ENCODE measurements at places on chromosomes 4 and X.
A peak's percentile ranks its signal among the peaks of the same experiment; 100 is the strongest.

- peak; percentile 85 for DNase-seq
Measured at GRCh38 chrX:155888139-155888538, 7.0 kb downstream of the VAMP7 start.

DNA sequence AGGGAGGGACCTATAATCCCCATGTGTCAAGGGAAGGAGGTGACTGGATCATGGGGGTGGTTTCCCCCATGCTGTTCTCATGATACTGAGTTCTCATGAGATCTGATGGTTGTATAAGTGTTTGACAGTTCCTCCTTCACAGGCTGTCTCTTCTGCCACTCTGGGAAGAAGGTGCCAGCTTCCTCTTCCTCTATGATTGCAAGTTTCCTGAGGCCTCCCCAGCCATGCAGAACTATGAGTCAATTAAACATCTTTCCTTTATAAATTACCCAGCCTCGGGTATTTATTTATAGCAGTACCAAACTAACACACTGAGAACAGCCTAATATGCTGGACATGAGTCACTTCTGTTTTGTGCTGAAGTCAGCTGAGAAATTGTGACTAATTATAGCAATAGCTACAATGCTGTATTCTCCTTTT is 656.9 kb upstream of the CPEB2 start:
- peak; percentile 75 for DNase-seq

DNA sequence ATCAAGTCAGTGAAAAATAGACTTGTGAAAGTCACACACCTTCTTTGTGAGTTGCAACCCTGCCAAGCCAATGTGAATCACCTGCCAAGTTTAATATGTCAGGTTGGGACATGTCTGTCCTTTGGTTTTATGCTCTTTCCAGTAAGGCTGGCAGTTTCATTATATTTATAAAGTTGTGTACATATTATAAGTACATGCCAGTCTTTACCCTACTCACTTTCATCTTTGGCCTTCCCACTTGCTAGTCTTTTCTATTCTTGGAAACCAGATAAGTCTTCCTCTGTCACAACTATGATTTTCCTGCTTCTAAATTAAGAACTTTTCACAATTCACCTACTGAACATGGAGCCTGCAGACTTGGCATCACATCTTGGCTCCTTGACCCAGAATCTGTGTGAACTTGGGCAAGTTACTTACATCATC is 680.7 kb upstream of the BOD1L1 start:
- DNase-seq, result no peak

- no peak for DNase-seq
Measured at GRCh38 chrX:69503228-69503781, 821 bp upstream of the NALF2 start.

GRCh38 chr4:5448221-5448620 is 260.1 kb downstream of the EVC2 start:
- DNase-seq, result no peak

DNA sequence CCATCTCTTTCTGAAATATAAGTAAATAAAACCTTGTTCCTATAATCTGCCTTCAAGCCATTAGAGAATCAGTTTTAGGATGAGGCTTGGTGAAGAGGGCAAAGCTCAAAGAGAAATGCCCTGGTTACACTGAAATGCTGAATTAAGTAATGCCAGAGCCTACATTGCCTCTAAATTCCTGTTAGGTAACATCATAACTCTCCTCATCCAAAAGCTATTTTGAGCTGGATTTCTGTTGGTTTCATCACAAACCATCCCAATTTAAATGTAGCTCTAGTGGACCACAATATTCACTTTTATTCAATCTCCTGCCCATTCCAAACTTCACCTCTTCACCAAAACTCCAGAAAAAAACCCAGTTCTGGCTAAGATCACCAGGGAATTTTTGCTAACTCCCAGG is 1319.7 kb upstream of the TENM3 start:
- DNase-seq, result peak; percentile 49

- no peak for DNase-seq
Measured at GRCh38 chrX:133575501-133576136, 160.3 kb upstream of the GPC4 start.

- DNase-seq, result peak; percentile 99
Measured at GRCh38 chr4:113468165-113469022, 293.1 kb downstream of the CAMK2D start.

DNA sequence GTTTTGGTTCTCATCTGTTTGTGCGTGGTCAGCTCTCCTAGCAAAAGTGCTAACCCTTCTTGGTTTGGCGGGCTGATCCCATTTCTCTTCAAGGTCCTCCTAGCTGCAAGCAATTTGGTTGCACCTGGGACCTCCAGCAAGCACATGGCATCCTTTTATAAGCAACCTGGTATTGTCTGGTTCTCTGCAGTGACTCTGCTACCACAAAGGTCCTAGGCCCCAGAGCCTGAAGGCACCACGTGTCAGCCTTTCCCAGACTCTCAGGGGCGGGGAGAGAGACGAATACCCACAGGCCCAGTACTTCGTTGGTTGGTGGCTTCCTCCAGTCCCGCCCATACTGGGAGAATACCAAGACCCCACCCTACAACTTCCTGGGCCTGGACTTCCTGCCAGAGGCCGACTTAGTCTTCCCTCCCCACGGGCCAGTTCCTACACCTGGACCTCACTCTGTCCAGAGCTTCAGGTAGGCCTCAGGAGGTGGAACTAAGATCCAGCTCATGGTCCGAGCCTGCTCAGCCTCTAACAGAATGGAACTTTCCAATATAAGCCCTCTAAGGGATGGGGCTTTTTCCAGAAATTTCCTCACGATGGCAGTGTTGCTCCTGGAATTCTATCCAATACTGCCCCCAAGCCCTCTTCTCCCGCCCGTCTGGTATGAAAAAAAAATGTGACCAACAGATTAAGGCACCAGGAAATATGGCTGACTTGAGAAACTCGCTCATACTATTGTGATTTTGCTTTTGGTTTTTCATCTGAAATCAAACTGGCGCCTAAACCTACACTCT is 192.5 kb upstream of the STK26 start:
- DNase-seq, result peak; percentile 71

DNA sequence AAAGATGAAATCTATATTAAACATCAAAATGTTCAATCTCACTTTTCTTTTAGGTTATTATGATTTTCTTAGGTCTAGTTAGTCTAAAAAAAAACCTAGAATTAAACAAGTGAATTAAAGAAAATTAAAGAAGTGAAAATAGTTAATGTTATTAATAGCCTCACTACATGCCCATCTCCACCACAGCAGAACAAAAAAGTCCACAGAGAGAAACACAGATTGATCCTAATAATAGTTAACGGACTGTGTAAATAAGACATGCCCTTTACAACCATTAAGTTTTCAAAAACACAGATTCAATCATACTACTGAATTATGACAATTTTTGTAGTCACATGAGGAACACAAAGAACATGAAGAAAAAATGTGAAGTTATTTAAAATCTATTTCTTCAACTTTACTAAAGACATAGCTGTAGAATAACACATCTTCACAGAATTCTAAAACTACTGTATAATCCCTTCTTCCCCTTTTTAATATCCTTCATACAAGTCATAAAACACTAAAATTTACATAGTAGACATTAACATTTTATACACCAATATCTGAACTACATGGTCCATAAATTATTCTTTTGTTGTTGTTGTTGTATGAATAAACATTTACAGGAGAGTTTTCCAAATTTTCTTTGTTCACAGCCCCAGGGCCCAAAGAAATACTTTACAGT is 15.3 kb downstream of the HELQ start:
- DNase-seq, result no peak

GRCh38 chr4:13656569-13657405 is 29.3 kb upstream of the BOD1L1 start:
- DNase-seq, result peak; percentile 73

DNA sequence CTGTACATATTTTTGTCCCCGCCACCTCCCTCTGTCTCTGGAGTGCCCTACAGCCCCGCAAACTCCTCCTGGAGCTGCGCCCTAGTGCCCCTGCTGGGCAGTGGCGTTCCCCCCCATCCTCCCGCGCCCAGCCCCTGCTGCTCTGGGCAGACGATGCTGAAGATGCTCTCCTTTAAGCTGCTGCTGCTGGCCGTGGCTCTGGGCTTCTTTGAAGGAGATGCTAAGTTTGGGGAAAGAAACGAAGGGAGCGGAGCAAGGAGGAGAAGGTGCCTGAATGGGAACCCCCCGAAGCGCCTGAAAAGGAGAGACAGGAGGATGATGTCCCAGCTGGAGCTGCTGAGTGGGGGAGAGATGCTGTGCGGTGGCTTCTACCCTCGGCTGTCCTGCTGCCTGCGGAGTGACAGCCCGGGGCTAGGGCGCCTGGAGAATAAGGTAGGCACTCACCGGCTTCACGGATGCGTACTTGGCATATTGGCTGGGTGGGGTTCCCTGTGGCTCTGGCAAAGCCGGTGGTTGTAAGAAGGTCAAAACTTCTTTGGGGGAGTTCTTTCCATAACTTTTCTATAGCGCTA is 653 bp downstream of the HHIP start:
- peak; percentile 56 for DNase-seq

GRCh38 chr4:131081069-131081468 is 1985.1 kb downstream of the C4orf33 start:
- DNase-seq, result no peak

DNA sequence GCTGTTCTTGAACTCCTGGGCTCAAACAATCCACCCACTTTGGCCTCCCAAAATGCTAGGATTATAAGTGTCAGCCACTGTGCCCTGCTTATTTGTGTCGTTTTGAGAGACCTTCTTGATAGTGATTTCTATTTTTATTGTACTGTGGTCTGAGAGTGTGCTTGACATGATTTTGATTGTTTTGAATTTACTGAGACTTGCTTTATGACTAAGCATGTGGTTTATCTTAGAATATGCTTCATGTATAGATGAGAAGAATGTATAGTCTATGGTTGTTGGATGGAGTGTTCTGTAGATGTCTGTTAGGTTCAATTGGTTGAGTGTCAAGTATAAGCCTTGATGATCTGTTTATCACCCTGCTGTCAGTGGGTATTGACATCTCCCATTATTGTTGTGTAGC is 789.3 kb downstream of the IL1RAPL1 start:
- no peak for DNase-seq

DNA sequence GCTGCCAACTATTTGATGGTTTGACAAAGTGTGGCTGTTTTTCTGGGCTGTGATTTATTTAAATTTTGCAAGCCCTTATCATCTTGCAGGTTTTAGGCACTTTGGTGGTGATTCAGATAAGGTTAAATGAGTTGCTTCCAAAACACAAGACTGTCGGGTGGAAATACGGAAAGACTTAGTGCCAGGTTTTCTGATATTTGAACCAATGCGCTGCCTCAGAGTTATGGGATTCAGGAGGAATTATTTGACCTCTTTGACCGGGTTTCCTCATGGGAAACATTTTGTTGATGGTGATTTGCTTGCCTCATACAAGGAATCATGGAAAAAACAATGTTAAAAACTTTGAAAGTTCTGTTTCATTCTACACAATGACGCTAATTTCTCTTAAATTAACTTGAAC is 136.1 kb upstream of the MAP9 start:
- DNase-seq, result no peak

GRCh38 chr4:116469582-116469981 is 615.8 kb downstream of the TRAM1L1 start:
- DNase-seq, result no peak

GRCh38 chr4:177376024-177376423 is 66.2 kb downstream of the AGA start:
- no peak for DNase-seq

DNA sequence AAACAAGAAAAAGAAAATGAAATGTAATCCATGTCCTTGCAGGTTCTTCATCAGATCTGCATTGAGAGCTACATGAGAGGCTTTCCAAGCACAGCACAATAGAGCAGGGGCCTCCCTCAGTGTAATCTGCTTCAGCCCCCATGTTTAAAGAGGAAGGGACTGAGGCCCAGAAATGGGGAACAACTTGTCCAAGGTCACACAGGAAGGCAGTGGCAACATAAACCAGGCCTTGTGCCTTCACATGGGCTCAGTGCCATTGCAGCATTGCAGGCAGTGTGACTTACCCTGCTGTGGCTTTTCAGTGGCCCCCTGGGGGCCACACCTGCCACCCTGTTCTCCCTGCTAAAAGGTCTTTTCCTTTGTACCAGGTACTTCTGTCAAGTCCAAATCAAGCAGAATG is 20.9 kb upstream of the CD99L2 start:
- DNase-seq, result no peak

DNA sequence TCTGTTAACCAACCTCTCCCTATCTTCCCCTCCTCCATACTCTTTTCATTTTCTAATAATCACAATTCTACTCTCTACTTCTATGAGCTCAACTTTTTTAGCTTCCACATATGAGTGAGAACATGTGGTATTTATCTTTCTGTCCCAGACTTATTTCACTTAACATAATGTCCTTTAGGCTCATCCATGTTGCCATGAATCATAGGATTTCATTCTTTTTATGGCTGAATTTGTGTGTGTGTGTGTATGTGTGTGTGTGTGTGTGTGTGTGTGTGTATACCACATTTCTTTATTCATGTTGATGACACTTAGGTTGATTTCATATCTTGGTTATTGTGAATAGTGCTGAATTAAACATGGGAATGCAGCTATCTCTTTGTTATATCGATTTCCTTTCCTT is 37.4 kb downstream of the RUFY3 start:
- no peak for DNase-seq

DNA sequence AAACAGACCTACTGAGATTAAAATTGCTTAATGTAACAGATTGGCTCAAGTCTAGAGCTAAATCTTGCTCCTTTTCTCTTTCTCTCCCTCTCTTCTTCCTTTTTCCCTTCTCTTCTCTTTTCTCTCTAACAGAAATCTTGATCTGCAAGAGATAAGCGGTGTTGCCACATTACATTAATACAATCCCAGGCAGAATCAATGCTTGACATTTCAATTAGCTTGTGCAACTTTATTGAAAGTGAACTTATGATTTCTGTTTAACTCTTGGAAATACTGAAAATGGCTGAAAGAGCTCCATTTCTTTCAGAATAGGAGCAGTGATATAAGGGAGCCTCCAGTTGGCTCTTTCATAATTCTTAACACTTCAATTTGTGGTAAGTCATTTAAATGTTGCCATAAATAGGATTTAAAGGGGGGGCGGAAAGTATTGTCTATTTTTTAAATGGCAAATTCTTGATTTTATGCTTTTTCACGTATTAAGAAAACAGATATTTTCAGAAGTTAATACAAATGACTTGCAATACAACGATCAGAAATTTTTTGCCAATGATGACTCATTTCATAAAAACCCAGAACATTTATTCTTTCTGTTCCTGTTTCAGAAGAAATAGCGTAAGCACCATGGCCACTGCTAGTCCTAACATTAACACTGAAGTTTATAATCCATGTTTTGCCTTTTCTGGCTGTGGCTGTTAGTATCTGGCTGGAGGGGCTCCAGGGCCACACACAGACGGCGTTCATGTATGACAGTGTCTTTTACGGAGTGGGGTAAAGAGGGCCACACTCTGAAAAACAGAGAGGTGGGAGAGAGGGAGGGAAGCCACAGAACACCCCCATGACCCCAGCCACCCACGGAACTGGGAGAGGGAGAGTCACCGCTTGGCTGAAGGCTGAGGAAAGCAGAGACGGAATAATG is 115.7 kb upstream of the FAT1 start:
- DNase-seq, result peak; percentile 81

DNA sequence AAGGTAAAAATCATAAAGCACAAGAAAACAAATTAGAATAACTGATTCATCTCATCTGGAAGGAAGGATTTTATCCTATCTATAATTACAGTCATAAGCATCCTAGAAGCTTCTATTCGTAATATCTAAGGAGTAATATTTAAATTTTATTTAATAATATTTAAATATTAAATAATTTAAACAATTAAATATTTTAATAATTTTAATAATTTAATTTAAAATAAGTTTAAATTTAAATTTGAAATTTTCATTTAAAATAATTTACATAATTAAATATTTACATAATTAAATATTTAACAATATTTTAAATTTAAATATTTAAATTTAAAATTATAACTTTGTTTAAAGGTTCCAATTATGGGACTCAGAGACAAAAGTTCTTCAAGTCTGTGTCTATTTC is 127.5 kb upstream of the GK2 start:
- DNase-seq, result no peak
